ENCODE measurements at places on chromosomes 13 and 19.

- DNase-seq = no peak
Observed at GRCh38 chr13:27628081-27628480, 6.4 kb downstream of the POLR1D start.

DNA sequence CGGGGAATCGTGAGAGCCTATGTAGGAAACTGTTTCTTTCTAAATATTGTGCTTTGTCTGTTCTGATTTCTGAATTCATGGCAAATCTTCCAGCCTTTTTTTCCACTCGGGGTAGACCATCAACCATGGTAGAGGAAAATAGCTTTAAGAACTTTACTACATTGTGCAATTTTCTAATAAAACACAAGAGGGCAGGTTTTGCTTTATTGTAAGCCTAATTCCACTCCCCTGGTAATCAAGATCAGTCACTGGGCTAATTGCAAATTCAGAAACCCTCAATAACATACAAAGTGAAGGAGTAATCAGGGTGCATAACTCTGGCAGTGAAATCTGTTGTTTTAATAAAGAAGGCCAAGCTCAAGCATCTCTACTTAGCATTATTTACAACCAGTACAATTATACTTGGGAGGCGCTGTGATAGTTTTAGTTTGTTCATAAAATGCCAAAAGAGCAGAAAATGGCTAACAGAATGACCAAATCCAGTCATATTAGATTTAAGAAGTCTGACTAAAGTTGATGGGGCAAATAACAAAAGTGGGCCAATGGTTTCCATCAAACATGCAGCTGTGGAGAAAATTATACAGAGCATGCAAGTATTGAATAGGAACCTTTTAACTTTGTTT lies 43.8 kb downstream of the DCT start:
- peak; percentile 59 for DNase-seq

GRCh38 chr19:2720777-2721569 lies at the start of gene DIRAS1:
Gene DIRAS1 (minus strand): TSS chr19:2721372. CDS start chr19:2717806, 3,566 bp downstream.
- no peak for DNase-seq

DNA sequence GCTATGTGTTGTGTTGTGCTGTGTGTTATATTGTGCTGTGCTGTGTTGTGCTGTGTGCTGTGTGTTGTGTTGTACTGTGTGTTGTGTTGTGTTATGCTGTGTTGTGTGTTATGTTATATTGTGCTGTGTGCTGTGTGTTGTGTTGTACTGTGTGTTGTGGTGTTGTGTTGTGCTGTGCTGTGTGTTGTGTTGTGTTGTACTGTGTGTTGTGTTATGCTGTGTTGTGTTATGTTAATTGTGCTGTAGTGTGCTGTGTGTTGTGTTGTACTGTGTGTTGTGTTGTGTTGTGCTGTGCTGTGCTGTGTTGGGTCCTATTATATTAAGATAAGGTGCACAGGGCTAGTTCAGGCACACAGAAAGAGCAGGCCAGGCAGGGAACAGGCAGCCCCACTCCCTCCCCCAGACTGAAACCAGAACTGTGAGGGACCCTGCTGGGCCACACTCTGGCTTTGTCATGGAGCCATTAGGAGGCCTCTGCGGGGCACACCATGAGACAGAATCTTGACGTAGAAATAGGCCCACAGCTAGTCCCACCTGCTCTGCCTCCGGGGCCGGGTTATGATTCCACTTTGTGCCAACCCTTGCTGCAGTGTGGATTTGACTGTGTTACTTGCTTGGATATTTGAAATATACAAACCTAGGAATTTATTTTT lies 12.1 kb downstream of the SOX1 start:
- no peak for DNase-seq

- peak; percentile 57 for DNase-seq
Observed at GRCh38 chr13:75480671-75481175, 1.2 kb downstream of the TBC1D4 start.

GRCh38 chr19:58385891-58386575 lies 1.0 kb upstream of the RPS5 start:
- no peak for DNase-seq

DNA sequence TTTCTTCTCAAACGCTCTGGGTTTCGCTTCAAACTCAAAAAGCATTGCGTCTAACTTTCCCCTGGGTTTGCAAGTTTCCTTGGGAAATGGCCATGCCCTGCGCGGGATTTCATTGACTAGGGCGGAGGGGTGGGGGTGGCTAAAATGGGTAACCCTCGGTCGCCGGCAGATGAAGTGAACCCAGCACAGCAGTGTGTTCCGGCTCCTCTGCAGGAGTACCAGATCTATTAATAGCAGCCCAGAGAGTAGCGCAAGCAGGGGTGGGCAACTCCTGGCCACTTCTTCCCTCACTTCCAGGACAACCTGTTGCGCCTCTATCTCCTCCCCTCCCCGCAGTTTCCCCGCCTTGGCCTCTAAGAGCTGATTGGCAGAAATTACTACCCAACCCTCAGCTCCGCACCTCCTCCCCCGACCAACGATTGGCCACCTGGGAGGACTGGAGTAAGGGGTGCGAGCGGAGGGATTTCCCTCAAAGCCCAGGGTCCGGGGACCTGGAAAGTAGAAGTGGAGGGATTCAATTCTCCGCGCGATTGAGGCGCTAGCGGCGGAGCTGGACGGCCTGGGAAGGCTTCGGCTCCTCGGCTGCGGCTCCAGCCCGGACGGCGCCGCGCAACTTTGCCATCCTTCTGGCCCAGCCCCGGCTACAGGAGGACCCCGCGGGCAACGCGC lies at the start of gene FREM2:
Gene FREM2 (plus strand): TSS at position 501 of the 669 bp plus-strand sequence. CDS start 268 bp downstream, outside the sequence.
- peak; percentile 47 for DNase-seq

DNA sequence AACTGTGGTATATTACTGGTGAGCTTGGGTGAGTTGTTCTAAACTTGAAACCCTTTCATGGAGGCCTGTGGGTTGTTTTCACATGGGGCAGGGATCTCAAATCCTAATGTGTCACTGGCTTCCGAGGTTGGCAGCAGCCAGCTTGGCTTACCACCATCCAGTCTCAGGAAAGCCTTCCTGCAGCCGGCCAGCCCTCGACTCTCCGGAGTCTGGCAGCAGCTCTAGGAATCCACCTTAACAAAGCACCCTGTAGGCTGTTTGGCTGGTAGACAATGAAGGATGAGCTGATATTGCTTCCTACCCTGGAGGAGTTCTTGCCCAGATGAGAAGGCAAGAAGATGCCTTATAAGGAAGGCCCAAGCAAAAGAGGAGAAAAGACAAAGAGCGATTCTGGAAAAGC lies 188.3 kb downstream of the KLF12 start:
- DNase-seq = no peak

DNA sequence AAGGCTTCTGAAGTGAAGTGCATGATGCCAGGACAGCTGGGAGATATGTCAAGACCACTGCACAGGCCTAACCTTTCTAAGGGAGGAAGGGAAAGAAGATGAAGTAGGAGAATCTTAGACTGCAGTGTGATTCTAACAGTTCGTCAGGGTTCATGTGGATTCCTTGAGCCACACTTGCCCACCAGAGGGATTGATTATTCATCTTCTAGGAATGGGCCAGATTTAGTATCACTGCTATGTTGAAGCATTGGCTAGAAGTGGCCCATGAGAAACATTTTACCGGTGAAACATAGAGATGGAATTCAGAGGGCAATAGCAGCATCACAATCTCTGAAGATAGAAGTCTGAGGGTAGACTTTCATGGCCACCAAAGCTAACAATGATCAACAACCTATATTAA lies 550.8 kb upstream of the SLITRK1 start:
- peak; percentile 39 for DNase-seq

- peak; percentile 13 for DNase-seq
Observed at GRCh38 chr19:51994048-51994644, 7.5 kb upstream of the ZNF350 start.

DNA sequence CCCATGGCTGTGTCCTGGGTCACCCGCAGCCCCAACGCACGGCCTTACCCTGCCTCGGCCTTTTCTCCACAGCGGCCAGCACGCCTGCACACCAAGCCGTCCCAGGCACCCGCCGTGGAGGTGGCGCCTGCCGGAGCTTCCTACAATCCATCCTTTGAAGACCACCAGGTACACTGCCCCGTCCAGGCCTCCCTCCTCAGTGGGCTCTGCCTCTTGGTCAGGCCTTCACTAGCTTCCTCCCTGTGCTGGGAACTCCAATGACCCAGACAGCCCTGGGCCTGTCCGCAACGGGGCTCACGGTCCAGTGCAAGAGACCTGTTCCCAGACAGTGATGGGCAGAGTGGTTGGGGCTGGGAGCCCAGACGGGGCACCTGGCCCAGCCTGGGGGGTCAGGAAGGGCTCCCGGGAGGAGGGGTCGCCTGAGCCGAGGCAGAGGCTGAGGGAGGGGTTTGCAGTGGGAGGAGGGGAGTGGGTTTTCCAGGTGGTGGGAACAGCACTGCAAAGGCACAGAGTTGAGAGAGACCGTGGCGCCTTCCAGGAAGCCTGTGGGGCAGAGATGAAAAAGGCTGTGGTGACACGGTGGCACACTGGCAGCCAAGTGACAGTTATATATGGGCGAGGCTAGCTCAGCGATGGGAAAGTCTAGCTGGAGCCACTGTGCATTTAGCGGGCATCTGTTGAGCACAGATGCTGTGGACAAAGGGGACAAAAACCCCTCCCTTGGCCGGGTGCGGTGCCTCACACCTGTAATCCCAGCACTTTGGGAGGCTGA lies 7.3 kb downstream of the NOP53 start:
- no peak for DNase-seq

- DNase-seq = peak; percentile 54
Observed at GRCh38 chr19:10503002-10503789, at the start of gene KEAP1. Gene KEAP1 (minus strand): TSS chr19:10503356. CDS start chr19:10500033, 3,323 bp downstream.

DNA sequence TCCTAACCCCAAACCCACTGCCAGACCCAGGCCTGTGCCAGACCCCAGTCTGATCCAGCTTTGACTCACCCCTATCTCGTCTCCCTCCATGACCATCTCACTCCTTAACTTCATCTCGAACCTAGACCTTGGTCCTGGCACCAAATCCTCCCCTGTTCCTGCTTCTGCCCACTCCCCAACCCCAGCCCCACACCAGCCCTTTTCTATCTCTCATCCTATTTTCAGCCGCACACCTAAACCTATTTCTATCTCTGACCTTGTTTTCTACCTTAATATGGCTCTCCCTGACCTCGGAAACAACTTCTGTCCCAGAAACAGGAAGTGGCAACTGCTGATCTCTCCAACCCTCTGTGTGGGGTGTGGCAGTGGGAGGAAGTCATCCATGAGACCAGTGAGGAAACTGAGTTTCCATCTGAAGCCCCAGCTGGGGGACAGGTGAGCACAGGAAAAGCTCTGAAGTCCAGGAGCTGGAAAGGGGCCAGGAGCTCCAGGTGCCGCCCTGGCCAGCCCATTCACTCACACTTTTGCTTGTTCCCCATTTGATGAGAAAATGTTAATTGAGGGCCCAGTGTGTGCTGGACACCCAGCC lies 13.7 kb downstream of the PTH2 start:
- no peak for DNase-seq

- DNase-seq = peak; percentile 54
Observed at GRCh38 chr13:101552786-101553185, 100.3 kb downstream of the ITGBL1 start.

DNA sequence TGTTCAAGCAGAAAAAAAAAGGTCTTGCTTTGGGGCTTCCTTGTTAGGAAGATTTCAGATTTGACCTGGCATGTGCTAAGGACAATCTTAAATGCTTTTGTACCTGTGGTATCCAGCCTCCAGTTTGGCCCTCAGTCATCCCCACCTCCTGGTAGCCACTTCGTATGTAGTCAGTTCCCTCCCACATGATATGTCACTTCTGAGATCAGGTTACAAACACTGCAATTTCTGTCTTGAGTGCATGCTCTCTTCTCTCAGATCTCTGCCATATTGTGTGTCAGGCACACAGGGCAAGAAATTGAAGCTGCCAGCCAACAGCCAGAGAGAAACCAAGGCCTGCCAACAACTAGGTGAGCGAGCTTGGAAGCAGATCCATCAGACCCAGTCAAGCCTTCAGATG lies 60.3 kb upstream of the STARD13 start:
- DNase-seq = no peak

DNA sequence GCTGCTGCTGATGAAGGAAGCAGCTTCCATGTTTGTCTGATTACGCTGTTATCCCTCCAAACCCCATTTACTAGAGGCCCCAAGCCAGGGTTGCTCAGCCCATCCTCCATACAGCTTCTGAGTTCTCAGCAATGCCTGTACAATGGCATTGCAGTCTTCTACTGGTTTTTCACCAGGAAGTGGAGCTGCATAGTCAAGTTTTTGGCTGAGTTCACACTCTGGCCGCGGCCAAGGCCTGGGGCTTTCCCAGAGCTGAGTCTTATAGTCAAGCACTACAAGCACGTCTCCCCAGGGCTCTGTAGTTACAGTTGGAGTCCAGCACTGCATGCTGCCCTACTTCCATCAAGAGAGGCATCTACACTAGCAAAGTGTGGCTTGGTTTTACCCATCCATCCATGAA lies 182.5 kb downstream of the POU4F1 start:
- DNase-seq = no peak

DNA sequence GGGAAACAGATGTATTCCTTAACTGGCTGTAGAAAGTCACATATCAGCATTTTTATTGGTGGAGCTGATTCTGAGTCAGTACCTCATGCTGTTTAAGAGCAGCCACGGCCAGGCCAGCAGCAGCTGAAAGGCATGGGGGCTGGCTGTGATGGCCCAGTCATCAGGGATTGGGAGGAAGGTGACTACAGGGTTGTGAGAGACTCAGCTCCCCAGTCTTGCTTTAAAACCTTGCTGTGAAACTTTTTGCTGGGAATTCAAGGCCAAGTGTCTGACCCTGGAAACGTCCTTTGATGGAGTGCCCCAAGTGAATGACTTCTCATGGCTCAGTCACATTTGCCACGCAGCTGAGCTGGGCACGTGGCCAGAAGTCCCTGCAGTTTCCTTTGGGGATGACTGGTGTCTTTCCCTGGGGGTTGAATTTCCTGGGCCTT lies 39.1 kb upstream of the RNF113B start:
- peak; percentile 94 for DNase-seq

Data from mesenchymal stem cell (in vitro differentiated cells and primary cell).